ENCODE measurements at places on chromosomes 7 and 10.

DNA sequence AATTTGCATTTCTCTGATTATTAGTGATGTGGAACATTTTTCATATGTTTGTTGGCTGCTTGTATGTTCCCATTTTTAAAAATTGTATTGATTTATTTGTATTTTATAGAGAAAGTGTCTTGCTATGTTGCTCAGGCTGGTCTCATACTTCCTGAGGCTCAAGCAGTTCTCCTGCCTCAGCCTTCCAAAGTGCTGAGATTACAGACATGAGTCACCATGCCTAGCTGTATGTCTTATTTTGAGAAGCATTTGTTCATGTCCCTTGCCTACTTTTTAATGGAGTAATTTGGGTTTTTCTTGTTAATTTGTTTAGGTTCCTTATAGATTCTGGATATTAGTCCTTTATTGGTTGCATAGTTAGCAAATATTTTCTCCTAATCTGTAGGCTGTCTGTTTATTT lies 214.2 kb upstream of the KAT6B start:
- DNase-seq, result no peak

GRCh38 chr7:96143495-96144259 lies 178.2 kb downstream of the SLC25A13 start:
- DNase-seq, result no peak

- no peak for DNase-seq
These were observed 127.1 kb downstream of the CREB5 start for GRCh38 chr7:28539289-28539981.

DNA sequence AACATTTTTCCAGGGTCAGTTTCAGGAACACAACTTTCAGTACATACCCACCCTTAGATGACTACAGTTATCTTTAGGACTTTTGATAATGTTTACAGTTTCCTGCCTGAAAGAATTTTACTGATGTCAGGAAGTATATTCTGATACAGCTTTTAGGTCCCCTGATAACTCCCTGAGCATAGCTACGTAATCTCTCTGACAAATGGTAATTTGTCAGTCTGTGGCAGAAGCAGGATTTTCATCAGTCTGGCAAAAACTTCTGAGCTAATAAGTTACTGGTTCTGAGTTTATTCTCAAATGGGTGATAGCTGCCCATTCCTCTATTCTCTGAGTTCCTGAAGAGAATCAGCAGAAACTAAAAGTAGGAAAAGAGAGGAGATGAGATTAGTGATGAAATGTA lies 270.1 kb upstream of the MTPN start:
- DNase-seq, result no peak

DNA sequence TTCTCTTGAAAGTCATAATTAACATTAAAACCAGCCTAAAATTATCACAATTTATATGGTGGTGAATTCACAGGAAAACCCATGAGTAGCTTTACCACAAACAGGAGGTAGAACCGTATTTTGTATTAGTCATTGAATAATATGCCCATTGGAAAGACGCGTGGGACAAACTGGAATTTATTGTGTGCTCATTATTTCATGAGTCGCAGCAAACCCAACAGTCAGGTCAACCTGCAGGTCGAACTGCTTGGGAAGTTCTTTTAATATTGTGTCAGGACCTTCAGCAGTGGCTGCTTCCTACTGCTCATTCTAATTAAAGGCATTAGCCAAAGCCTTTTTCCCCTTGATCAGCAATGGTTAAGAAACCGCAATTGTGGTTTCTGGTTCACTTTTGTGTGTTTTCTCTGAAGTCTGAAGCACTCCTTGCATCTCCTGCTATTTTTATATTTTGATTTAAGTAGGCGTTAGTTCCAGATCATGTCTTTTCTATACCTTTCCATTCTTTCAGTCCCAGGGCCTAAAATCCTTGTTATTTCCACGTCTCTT lies 100.1 kb downstream of the RAB11FIP2 start:
- no peak for DNase-seq

- no peak for DNase-seq
These were observed 179.6 kb upstream of the FRMD4A start for GRCh38 chr10:14510346-14510745.

- DNase-seq, result no peak
These were observed 88.8 kb upstream of the TNS3 start for GRCh38 chr7:47670729-47671128.

GRCh38 chr7:140877249-140877524 lies 47.5 kb downstream of the BRAF start:
- DNase-seq, result no peak

DNA sequence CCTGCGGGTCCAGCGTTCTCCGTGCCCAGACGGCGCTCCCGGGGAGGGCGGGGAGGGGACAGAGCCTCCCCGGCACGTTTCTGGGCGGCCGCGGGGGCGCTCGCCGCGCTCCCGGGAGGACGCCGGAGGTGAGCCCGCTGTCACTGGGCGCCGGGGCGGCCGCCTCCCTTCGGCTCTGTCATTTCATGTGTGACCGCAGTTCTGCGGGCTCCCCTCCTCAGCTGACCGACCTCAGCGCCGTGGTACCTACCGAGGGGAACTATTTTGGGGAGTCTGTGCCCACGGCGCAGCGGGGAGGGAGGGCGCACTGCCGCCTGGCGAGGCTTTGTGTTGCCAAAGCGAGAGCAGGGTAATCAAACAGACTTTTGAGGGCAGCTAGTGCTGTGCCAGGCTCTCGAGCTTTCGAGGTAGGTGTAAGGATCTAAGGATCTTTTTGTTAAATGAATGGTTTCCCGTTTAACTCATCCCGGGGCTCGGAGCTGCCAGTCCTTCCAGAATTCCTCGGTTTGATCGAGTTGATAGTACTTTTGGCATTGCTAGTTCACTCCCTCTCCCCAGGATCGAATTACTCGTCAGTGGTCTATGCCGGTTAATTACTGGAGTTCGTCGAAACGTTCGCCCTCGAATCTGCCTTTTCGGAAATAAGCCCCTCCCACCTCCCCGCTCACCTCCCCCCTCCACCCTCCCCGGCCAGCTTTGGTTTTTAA lies 1.9 kb downstream of the ARID5B start:
- DNase-seq, result peak; percentile 58

- DNase-seq, result no peak
These were observed 66.1 kb downstream of the MCMBP start for GRCh38 chr10:119806334-119807130.

DNA sequence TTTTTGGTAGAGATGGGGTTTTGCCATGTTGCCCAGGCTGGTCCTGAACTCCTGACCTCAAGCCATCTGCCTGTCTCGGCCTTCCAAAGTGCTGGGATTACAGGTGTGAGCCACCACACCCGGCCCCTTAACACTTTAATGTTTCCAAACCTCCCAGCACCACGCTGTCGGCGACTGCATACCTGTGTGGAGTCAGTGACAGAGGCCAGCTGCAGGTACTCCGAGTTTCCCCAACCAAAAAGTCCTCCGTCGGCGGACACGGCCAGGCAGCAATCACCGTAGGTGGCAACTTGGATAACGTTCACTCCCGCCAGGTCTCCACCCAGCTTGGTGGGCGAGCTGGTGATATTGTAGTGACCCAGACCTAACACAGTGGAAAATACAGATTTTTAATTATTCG lies 15.2 kb downstream of the RCC1L start:
- no peak for DNase-seq

DNA sequence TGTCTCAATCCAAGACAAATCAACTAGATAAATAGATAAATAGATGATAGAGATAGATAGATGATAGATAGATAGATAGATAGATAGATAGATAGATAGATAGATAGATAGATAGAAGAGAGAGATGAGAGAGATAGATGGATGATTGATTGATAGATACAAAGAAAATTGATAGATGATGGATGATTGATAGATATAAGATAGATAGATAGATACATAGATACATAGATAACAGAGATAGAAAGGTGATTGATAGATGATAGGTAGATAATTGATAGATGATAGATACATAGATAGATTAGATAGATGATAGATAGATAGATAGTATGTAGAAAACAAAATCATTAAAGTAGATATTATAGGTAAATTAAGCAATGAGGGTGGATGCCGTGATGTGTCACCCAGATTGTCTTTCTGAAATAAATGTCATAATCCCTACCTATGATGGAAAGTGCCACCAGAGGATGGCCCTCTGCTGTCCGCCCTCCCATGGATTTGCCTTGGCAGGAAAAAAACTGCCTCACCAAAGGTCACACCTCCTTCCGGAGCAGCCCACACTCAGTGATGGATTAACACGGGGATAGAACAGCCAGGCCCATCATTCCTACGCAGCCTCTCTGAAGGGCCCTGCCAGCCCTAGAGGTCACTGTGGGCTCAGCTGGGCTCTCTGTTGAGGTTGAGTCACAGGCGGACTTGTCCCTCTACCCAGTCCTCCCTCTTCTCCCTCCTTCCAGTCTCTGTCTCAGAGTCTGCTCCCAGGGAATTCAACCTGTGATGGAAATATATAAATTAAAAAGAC lies 50.8 kb downstream of the KCNH2 start:
- DNase-seq, result no peak

DNA sequence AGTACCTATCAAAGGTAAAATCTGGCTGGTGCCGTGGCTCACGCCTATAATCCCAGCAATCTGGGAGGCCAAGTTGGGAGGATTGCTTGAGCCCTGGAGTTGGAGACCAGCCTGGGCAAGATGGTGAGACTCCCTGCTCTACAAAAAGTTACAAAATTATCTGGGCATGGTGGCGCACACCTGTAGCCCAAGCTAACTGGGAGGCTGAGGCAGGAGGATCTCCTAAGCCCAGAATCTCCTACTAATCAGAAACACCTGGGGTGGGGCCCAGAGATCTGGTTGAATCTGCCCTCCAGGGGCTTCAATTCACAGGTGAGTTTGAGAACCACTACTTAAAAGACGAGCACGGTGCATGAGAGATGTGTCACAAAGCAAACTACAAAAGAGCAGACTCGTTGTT lies 2.4 kb downstream of the PLA2G12B start:
- no peak for DNase-seq

DNA sequence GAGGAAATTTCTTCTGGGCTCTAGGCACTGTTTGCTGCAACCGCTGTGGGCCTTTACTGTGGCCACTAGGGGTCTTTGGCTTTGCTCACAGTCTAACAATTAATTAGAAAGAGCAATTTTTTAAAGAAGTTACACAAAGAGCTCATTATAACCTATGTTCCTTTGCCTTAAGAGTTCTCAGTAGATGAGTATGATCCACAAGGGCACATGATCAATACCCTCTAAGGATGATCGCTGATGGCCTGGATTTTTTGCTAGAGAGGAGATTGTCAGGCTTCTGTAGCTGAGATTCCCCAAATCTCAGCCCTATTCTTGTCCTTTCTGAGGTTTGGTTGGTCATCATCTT lies 80.8 kb upstream of the RHOBTB1 start:
- DNase-seq, result no peak

GRCh38 chr7:34165927-34166550 lies 260.7 kb downstream of the BMPER start:
- DNase-seq, result no peak

DNA sequence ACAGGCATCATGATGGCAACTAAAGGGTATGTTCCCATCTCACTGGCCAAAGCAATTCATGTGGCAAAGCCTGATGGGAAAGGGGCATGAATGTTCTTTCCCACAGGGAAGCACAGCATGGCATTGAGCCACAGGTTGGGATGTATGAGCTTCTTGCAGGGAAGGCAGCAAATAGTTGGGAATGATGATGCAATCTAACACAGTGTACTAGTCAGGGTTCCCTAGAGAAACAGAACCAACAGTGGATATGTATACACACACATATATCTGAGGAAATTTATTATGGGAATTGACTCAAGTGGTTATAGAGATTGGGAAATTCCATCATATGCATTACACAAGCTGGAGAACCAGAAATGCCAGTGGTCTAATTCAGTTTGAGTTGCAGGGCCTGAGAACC lies 253.6 kb upstream of the NPVF start:
- DNase-seq, result no peak

DNA sequence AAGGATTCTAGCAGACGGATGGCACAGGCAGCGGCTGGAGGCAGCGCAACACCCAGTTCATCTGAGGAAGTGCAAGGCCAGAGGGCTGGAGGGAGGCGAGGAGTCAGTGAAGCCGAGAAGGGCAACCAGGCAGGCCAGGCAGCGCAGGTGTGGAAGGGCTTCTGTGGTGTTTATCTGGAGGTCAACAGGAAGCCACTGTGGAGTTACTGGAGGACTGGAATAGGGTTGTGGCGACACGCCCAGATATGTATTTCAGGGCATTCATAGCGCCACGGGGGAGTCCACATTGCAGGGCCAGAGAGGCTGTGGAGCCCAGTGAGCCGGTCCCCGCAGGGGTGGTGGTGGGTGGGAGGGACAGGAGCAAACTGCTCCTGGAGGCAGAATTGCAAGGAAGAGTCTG lies 150.6 kb downstream of the CDH23 start:
- DNase-seq, result no peak

GRCh38 chr10:23358357-23358756 lies 13.8 kb upstream of the C10orf67 start:
- no peak for DNase-seq

DNA sequence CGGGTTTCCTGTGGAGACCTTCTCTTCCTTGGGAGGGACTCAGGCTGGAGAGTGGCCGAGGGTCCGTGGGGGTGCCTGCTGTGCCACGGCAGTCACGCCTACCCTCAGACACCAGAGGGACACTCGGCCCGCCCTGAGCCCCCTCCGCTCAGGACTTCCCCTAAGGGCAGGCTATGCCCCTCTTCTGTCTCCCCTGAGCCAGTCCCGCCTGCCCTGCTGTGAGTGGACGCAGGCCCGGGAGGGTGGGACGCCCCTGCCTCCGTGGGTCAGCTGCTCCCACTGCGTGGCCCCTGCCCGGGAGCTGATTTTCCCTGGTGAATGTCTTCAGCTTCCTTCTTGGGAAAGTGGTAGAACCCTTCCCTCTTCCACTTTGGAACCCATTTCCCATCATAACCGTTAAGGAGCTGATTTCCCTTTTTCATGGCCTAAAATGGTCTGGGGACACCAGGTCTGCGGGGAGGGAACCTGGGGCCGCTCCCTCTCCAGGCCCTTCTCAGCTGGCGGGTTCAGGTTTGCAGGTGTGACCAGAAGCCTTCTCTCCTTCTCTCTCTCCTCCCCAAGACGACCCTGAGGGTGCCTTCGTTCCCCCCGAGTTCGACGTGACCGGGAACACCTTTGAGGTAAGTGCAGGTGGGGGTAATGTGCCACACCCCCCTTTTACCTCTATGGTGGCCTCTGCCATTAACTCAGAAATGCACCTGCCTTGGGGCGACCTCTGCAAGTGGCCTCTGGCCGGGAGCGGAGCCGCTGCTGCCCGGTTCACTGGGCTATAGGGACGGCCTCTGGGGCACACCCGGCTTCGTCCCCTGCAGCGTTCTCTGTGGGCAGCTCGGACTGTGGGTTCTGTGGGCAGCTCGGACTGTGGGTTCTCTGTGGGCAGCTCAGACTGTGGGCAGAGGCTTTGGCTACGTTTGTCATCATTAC lies 7.9 kb downstream of the KNDC1 start:
- no peak for DNase-seq

DNA sequence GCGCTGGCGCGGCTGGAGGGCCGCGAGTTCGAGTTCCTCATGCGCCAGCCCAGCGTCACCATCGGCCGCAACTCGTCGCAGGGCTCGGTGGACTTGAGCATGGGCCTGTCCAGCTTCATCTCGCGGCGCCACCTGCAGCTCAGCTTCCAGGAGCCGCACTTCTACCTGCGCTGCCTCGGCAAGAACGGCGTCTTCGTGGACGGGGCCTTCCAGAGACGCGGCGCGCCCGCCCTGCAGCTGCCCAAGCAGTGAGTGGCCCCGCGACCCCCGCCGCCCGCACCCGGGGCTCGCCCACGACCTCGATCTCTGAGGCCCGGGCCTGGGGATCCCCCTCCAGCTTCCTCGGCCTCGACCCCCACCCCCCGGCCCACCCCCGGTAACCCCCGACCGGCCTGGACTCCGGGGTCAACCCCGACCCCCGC lies 537 bp downstream of the FOXK1 start:
- peak; percentile 24 for DNase-seq

- no peak for DNase-seq
These were observed 86.8 kb downstream of the CPEB3 start for GRCh38 chr10:92203919-92204623.

All from effector memory CD8-positive, alpha-beta T cell (primary cell).